ENCODE measurements at places on chromosomes 5 and 9.

- DNase-seq = no peak
Measured at GRCh38 chr5:75603821-75604220, 7.4 kb upstream of the ANKDD1B start.

- no peak for DNase-seq
Measured at GRCh38 chr5:173517648-173518047, 98.8 kb downstream of the BOD1 start.

- no peak for DNase-seq
Measured at GRCh38 chr9:135105211-135105745, 17.8 kb downstream of the OLFM1 start.

DNA sequence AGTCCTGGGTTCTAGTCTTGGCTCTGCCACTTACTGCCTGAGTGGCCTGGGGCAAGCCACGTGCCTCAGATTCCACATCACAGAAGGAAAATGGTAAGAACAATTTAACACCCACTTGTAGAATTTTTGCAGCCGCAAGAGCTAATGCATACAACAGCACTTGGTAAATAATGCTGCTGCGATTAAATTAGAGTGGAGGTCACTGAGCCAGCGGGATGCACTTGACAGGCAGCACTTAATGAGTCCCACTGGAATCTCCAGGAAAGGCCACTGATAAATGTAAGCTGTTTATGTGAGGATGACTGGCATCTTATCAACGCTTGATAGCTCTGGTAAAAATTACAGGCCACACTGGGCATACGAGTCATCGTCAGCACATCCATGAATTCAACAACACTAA is 59.4 kb upstream of the UBTD2 start:
- no peak for DNase-seq

DNA sequence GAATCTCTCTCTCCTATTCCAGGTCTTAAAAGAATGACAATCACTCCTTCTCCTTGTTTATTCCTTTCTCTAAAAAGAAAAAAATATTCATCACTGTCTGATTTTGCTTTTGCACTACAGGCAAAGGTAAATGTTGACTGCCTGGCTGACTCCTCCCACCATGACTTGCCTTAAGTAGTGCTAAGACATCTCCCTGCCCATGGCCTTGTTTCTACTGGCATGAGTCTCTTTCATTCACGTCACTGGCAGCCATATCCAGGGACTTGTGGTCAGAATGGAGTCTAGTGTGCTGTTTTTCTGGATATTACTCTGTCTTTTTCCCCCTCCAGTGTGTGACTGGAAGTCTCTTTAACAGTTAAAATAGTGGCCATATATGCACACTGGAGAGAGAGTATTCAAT is 522.9 kb upstream of the DAB2 start:
- no peak for DNase-seq

DNA sequence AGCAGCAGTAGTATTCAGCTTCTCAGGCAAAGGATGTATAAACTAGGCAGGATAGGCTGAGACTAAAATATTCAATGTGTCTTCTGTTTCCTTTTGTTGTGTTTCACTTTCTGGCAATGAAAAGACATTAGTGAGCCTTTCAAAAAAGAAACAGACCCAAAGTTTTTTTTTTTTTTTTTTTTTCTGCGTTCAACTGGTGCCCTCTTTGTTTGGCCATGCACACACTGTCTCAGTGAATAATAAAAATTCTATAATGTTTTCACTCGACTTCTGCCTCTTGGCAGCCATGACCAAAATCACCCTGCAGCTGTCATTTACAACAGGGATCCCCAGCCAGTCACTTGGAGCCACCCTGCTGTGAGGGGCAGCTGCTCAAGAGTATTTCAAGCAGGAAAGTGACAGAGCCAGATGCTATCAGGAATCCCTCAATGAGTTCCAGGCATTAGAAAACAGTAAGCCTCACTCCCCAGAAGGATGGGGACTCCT is 44.0 kb upstream of the MAN2A1 start:
- no peak for DNase-seq

DNA sequence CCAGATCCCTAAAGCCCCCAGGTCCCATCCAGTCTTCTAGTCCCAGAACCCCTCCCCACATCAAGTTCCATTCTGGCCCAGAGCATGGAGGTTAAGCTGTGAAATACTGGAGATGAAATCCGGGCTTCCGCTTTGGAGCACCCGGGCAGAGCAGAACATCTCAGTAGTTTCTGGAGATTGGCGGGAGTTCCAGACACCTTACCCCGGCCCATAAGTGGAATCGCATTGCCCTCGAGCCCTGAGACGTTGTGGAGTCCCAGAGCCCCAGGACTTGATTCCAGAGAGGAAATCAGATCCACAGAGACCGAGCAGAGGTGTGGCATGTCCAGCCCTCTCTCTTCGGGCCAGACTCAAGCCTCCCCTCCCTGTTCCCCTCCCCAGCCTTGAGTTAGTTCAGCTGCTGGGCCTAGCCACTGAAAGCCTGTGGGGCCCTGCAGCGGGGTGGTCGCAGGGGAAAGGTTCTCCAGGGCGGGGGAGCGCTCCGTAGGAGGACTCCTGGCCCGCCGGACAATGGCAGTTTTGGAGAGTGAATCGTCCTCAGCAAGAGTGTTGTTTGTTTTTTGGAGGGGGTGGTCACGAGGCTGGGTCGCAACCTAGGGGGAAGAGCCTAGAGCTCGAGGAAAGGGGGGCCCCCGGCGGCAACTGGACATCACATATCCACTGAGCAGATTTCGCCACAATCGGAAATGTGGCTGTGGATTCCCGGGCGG is 1.0 kb upstream of the PAX5 start:
- DNase-seq = no peak

GRCh38 chr5:146753641-146754040 is 124.9 kb downstream of the PPP2R2B start:
- DNase-seq = peak; percentile 21

GRCh38 chr5:130605234-130605633 is 559.8 kb downstream of the HINT1 start:
- DNase-seq = peak; percentile 9

GRCh38 chr9:15272377-15272928 is 34.6 kb downstream of the TTC39B start:
- DNase-seq = no peak

DNA sequence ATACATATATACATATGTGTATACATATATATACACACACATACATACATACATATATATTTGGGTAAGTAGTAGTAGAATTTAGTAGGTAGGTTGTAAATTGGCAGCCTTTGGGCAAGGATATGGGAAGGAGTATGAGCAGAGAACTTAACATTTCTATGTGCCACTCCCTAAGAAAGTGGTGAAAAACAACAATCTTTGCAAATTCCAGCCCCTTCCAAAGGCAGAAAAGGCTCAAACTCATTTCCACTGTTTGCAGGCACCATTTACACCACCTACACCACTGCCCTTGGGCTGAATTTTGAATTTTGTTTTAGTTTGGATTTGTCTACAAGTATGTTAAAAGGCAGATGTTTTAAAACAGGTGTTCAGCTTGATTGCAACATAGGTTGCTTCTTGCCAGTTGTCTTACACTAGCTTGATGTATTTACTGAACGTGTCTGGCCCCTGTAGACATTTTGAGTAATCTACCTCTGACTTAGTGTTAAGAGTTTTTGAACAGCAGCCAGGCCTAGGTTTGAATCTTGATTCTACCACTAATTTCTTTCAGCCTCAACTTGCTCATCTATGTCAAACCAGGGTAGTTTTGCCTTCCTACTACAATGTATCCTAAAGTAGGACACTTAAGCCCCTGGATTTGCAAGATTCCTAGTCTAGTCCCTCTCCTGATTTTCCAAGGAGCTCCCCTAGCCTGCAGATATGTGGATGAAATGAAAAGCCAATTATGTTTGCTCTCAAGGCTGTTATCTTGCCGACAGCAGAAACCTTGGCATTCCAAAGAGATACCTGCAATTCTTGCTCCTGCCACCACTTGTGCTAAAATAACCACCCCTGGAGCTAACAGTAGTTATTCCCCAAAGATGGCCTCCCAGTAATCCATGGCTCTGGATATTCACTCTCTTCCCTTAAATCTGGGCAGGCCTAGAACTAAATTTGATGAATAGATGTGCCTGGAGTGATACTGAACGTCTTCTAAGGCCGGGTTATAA is 156.2 kb upstream of the SLC44A1 start:
- DNase-seq = no peak

- no peak for DNase-seq
Measured at GRCh38 chr5:23234197-23234596, 273.2 kb upstream of the PRDM9 start.

GRCh38 chr5:178119915-178120606 is 6.7 kb downstream of the N4BP3 start:
- no peak for DNase-seq

DNA sequence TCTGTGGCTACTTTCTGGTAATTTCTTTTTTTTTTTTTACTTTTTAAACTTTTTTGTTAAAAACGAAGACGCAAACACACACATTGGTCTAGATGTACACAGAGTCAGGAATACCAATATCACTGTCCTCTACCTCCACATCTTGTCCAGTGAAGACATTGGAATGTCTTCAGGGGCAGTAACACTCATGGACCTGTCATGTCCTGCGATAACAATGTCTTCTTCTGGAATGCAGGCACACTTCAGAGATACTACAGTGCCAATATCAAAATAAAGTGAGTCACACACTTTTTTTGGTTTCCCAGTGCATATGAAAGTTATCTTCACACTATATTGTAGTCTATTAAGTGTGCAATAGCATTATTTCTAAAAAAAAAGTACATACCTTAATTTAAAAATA is 175.9 kb downstream of the ARRDC3 start:
- DNase-seq = no peak

DNA sequence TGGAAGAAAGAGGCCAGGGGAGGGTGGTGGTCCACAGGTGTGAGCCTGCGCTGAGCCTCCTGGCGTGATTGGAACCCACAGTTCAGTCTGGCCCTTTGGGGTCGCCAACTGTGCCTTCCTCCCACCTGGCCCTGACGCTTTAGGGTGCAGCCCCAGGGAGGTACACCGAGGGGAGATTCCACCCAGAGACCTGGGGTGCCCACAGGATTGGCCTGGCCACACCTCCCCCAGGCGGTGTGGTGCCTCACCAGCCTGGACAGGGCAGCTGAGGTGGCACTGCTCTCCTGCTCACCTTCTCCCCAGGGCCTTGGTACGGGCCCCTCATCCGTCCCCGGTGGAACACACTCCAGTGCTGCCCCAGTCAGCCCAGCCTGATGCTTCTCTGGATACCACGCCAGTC is 1.0 kb upstream of the CLIC3 start:
- no peak for DNase-seq

- no peak for DNase-seq
Measured at GRCh38 chr9:111297066-111297824, 32.8 kb downstream of the OR2K2 start.

- no peak for DNase-seq
Measured at GRCh38 chr5:30525353-30525752, 668.1 kb upstream of the CDH6 start.

GRCh38 chr9:107674721-107675277 is 185.2 kb upstream of the KLF4 start:
- DNase-seq = peak; percentile 99
